ENCODE measurements at places on chromosomes 11 and 22.

GRCh38 chr11:35763301-35763700 lies 100.7 kb downstream of the TRIM44 start:
- no peak for DNase-seq

DNA sequence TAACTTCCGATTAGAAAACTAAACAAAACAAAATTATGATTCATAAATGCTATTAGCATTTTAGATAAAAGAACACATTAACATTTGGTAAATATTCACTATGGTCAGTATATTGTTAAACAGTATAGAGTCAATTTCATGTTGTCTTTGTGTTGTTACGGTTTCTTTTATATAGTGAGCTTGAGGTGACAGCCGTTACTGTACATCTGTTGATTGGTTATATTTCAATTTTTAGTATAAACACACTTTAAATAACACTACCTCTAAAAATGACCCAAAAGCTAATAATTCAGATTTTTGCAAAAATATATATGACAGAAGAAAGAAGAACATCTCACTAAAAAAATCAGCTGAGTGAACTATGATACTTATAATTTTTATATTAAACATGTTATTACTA lies 249.0 kb upstream of the LUZP2 start:
- no peak for DNase-seq

DNA sequence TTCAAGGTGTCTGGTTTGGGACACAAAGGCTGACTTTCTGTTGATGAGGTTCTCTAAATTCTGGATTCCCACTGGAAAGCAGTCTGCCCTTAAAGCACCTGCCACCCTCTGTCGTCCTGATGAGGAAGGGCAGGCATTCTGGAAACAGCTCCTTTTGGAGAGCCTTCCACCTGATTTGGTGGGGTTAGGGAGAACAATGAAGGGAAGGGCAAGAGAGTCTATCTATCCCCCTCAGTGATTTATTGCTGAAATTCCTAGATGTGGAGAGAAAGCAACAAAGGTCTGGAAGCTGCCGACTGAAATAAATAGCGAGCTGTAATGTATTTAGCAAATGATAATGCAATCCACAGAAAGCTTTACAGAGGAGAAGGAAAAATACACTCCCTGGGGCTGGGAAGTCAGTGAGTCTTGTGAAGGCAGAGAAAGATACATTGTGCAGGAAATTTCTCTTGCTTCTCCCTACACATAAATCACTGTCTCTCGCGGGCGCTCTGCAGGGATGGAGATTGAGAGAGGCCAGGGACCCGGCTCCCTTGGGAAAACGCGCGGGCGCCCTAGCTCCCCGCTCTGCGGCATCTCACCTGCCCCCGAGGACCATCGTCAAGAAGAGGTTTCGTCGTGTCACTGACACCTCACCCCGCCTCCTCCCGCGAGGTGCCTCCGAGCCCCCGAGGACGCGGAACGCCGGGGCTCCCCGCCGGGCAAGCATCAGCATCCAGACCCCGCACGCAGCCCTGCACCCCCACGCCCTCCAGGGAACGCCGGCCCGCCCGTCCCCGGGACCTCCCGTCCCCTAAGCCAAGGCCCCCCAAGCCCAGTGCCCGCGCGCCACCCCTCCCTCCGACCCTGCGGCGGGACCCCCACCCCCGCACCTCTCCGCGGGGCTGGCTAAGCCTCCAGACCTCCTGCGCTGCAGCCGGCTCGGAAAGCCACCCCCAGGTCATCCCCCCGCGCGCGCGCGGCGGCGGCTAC lies 673 bp downstream of the CDON start:
- DNase-seq = peak; percentile 63

- DNase-seq = no peak
Observed at GRCh38 chr11:215581-216037, 8.1 kb downstream of the RIC8A start.

DNA sequence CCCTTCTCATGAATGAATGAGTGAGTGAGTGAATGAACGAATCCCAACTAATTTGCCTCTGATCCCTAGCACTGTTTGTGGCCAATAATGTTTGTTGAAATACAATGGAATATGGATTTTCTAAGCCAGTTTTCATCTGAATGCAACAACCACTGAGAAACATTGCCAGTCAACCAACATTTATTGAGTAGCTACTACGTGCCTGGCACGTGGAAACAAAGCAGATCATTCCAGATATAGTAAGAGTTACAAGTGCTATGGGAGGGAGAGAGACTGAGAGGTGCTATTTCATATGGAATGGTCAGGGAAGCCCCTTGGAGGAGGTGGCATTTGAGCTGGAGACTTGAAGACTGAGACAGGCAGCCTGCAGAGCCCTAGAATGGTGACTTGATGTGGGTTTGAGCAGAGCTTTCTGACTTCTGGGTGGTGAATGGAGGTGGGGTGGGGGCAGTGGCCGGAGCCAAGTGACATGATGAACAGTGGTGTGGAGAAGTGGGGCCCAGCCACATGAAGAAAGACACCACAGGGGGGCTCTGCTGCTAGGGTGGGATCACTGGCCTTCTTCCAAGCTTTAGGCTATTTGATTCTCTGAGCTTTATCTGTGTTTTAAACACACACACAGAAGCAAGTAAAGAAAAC lies 35.1 kb upstream of the SMTN start:
- DNase-seq = peak; percentile 32

DNA sequence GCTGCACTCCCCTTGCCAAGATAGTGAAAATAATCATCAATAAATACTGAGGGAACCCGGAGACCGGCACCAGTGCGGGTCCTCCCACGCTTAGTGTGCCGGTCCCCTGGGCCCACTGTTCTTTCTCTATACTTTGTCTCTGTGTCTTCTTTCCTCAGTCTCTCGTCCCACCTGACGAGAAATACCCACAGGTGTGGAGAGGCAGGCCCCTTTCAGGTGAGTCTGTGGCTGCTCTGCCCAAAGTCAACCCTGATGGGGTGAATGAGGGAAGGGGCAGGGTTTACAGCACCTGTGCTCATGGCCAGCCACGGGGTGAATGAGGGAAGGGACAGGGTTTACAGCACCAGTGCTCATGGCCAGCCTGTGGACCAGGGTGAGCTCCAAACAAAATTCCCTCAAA lies 4.7 kb downstream of the BET1L start:
- DNase-seq = no peak

GRCh38 chr22:35997438-35997837 lies 31.2 kb downstream of the RBFOX2 start:
- no peak for DNase-seq
